ENCODE measurements at places on chromosomes 6 and 20.

GRCh38 chr6:142349215-142349823, 47.5 kb downstream of the ADGRG6 start:
- no peak for DNase-seq

DNA sequence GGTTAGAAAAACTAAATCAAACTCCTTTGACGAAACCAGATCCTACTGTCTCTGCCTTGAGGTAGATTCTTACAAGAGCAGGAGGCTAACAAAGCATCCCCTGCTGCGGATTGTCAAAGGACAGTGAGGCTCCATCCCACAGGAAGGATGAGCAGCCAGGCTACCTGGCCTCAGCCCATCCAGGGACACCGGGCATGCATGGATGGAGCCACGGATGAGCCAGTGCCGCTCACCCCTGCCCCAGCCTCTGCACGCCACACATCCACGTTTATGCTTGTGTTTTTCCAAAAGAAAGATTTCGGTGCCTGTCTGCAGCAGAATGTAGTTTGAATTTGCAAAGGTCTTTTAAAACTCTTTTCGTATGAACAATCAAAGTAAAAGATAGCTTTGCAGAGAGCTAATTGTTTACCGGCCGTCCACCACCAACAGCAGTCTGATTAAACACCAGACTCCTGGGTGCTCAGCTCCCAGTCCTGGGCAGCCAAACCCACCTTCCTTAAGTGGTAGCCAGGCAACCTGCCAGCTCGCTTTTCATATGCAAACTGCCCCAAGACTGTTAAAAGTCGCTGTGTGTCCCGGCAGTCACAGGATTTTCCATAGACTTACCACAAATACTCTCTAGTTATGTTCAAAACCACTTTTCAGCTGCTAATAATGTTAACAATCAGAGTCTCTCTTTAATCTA, 999 bp downstream of the THBS2 start:
- no peak for DNase-seq

- no peak for DNase-seq
These were observed 19.4 kb upstream of the MUC21 start for GRCh38 chr6:30964075-30964474.

DNA sequence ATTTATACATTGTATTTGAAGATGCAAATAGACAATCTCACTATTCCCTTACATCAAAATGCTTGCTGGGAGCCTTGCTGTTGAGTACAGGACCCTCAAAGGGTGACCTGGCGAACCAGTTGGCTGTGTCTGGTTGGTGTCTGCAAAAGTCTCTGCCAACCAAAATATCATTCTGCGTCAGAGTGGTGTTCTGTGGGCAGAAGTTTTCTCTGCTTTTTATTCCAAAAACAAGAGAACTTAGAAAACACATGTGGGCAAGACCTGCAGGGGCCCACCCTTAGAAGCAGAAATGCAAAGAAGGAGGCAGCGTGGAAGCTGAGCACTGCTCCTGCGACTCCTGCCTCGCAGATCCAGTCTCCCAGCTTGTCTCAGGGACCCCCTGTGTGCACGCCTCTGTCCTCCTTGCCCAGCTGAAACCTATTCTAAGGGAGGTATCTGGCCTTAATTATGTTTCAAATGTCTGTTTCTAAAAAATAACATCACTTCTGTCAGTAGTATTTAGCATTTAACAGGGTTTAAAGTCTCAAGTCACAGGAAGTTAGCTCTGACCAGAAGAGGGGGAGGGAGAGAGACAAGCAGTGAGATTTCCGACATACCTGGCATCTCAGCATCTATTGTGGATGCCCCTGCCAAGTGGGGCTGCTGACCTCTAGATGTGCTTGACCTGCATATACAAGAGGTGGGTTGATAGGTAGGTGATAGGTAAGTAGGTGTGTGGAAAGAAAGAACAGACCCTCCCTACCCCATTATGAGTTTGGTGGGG, 101.3 kb downstream of the SASH1 start:
- DNase-seq: no peak

DNA sequence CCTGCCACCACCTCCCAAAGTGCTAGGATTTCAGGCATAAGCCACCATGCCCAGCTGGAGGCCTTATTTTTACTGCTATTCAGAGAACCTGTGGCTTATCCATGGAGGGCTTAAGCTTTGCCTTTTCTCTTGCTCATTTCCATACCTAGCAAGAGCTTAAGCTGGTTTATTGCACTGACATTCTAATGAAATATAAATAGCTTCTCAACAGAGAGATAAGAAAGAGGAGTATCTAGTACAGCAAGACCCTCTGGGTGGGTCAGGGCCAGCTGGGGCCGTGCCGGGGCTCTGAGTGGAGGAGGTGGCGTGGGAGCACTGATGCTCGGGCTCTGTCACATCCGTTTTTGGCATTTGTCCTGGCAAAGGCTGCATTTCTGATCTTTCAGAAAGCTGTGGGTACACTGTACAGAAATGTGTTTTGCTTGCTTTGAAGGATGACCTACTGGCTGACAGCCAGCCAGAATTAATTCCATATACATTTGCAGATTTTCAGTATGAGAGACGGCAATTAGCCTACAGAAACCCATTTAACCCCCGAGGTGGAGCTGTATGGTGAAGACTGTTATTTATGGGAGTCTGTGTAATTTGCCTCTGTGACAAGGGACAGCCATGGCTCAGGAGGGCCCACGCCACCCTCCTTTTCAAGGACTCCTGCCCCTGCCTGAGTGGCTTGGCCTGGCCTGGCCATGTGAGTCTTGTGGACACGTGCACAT, 181.6 kb upstream of the AKAP12 start:
- DNase-seq: no peak

DNA sequence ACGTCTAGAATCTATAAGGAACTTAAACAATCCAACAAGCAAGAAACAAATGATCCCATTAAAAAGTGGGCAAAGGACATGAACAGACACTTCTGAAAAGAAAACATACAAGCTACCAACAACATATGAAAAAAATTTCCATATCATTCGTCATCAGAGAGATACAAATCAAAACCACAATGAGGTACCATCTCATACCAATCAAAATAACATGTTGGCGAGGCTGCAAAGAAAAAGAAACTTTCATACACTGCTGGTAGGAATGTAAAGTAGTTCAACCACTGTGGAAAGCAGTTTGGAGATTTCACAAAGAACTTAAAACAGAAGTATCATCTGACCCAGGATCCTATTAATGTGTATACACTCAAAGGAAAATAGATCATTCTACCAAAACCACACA, 243.9 kb upstream of the RUNX2 start:
- DNase-seq: no peak

DNA sequence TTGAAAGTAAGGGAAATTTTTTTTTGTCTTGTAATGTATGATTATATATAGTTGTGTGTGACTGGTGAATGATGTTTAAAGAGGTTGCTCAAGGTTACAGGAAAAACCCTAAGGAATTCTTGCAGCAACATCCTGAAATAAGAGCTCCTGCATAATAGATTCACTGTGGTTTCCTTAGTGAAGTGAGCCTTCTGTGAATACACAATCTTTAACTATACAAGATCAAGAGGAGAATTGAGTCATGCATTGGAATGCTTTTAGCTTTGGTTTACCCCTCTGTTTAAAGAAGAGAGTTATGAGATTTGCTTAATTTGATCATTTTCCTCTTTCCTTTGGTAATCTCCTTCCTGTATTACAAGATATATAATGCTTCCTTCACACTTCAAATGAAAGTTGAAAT, 141.6 kb upstream of the EYA4 start:
- peak; percentile 78 for DNase-seq

GRCh38 chr6:147297663-147298316, 93.6 kb downstream of the STXBP5 start:
- DNase-seq: no peak

DNA sequence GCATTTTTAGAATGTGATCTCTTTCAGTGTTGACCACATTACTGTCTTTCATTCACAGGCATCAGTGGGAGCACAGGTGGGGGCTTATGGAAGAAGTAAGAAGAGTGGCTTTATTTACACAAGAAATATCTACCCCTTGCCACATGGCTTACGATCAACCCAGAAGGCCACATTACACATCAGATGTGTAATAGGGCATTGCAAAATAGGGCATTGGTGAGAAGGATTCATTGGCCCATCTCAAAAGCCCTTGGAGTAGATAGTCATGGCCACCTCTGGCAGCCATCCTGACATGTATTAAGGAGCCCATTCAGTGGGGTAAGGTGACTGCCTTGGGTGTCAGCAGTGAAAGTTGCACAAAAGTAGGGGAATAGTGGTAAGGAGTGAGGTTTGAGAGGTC, 97.5 kb downstream of the MAFB start:
- DNase-seq: no peak

GRCh38 chr20:42161228-42161829, 543.2 kb upstream of the CHD6 start:
- DNase-seq: no peak

DNA sequence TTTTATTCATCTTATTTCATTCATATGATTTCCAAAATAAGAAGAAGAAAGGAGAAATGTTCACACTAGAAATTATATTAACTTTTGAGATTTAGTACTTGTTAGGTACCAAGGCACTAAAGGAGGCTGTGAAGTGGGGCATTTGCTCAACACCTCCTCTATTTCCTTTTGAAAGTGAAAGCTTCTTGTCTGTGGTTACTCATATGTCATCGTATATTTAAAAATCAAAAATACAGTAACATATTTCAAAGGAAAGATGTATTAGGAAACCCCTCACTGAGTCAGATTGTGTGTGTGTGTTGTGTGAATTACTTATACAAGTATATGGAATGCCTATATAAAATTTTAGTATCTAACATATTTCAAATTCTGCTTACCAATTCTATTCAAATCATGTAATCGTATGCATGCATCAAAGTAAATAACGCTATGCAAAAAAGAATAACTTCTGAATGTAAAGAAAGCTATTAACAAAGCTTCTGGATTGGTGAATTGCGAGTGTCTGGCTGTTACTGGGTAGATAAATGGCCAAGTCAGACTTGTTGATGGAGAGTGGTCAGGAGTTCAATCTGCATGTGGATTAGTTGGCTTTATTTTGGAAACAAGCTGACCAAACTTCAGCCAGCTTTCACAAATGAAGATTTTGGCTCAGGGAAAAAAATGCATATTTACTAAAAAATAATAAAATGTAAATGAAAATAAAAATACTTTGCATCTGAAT, 70.9 kb downstream of the PACRG start:
- DNase-seq: no peak

GRCh38 chr6:167470836-167471547, 146.1 kb downstream of the TTLL2 start:
- no peak for DNase-seq
